ENCODE measurements at places on chromosomes 2 and 18. TPM values are rescaled to one million over a fixed set of nuclear protein-coding genes. Genes with fewer than 3 reads are reported as not detected.

DNA sequence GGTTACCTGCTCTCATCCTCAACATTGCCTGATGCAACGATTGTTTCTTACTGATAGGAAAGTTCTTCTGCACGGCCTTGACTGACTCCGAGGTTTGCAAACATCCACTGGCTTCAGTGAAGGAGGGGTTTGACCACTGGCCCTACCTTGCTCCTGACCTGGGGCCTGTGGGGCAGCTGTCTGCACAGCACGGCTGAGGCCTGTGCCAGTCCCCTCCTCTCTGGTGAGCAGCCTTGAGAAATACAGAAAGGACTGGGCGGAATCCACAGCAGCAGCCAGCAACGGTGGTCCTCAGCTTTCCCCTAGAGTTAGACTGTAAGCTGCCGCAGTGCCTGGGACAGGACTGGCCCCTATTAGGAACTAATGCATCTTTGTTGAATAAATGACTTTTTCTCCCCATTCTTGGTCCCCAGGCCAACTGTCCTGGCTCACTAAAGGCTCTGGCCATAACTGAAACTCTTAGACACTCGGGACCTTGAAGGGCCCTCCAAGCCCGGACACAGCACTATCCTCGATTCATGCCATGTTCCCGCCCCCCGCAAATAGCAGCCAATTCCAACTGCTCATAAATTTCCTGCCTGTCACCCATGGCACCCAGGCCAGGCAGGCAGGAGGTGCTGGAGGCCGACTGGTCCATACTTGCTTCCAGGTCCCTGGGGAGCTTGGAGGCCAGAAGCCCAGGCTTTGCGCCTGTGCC is 26.7 kb downstream of the ATOH8 start:
- no peak for DNase-seq

DNA sequence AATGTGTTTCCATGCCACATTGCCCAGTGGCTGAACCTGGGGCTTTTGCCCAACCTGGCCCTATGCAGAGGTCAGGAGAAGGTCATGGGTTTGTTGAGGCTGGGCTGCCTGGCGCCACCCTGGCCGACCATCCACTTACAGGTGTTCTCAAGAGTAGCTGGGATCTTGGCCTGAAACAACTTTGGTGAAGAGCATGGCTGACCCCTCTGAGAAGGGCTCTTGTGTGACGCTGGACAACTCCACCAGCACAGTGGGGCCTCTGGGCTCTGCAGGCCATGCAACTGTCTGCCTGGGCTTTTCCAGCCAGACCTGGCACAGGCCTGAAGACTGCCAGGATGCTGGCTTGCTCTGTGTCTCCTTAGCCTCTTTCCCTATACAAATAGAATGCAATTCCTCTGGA is 76.4 kb upstream of the ZNG1B start:
- DNase-seq, result no peak

DNA sequence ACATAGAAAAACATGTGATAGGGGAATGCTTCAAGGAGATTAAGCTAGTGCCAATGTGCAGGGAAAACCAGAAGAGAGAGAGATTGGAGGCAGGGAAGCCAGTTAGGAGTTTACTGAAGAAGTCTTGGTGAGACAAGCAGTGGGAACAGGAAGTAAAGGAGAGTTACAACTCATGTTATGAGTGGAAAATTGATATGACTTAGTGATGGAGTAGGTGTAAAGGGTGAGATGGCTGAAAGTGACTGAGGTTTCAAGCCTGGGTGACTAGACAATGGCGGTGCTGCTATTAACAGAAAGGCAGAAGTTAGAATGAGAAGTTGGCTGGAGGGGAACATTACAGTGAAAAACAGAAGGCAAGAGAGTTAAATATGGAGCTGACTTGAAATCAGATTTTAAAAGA is 16.5 kb downstream of the DOK1 start:
- no peak for DNase-seq

DNA sequence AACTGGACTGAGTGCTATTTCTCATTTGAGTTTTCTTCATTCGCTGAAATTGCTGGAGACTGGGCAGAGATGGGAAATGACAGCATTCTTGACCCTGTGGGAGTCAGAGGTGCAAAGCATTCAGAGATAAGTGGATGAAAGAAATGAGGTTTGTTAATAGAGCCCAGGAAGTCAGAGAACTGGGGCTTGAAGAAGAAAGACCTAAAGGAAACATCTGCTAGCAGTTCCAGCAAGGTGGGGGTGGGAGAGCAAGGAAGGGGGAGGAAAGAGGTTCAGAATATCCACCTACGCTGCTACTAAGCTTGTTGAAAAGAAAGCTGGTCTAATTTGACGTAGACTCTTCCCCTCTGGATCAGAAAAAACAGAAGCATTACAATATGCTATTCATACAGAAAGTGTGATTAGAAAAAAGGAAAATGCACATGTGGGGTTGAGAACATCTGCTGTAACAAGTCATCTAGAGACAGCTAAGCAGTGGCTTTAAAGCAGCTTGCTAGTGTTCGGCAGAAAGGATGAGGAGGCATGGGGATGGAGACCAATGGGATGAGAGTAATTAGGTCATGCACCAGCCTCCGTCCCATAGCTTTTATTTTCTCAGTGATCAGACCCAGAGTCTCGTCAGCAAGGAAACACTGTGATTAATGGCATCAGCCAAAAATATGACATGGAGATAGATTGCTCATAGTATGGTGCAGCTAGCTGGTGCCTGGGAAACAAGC is 29.7 kb downstream of the NAB1 start:
- no peak for DNase-seq

GRCh38 chr2:241659150-241659739 is 21.8 kb downstream of the ATG4B start:
- no peak for DNase-seq

GRCh38 chr2:225998116-225998515 is 598.6 kb downstream of the NYAP2 start:
- DNase-seq, result no peak

The PHOSPHO2 gene
- total RNA-seq, result 15.8 TPM

The ZFAND2B gene
- total RNA-seq, result 15.3 TPM
